Ascending aorta (tissue), 2 donors: ENCODE measurements at places on chromosomes 13 and 19.
A peak's percentile ranks its signal among the peaks of the same experiment; 100 is the strongest.

DNA sequence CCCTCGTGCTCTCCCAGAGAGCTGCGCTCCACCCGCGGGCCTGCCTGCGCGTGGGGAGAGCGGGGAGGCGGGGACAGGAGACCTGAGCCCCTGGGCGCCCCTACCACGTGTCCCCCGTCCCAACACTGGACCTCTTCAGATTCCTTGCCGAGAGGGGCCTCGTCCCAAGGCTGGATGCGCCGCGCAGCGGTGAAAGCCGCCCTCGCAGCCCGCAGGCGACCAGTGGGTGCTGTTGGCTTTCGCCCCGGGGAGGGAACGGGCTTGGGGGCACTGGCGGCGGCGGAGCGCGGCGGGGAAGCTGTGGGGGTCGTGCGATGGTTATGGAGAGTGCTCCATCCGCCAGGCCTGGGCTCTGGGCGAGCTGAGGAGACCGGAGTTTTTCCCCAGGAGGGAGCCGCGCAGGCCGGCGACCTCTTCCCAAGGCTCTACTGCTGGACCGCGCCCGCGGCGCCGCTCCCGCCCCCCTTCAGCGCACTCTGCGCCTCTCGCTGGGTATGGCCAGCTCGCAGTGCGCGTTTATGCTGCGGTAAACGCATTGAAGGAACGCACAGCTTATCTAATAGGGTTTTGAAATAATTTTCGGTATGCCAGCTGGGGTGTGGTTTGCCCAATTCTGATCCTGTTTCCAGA, 17.2 kb upstream of the RNF17 start:
- no peak for DNase-seq

DNA sequence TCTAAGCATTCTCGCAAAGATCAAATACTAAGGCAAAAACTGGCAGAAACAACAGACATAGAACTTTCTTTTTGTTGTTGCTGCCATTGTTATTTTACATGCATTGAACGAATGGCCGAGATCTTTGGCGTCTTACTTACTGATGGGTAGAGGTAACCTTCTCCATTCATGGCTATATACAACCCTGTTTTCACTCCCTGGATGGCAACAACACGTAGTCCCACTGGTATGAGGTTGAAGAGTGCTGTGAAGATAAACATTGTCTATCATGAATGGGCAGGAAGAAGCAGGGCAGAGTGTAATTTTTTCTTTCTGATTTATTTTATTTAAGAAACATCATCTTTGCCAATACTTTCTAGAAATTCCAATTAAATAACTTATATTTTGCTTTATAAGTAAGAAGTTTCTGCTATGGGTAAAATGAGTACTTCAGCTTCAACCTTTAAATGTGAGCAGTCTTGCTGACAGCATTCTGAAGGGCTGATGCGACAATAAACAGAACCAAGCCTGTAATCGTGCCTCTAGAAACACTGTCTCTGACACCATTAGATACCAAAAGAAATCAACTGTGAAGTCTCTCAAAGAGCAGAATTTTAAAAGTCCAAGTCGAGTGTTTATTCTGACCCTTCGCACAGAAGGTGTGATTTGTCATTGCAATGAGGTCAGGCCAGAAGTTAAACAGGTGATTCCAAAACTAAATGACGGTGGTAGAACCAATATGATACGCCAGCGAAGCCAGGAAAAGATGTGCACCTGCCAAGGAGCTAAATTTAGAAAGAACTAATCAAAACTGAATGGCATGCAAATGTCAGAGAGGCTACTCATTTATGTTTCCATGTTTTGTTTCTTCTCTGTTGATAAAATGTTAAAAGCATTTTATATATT, 416.4 kb downstream of the ITGBL1 start:
- no peak for DNase-seq

DNA sequence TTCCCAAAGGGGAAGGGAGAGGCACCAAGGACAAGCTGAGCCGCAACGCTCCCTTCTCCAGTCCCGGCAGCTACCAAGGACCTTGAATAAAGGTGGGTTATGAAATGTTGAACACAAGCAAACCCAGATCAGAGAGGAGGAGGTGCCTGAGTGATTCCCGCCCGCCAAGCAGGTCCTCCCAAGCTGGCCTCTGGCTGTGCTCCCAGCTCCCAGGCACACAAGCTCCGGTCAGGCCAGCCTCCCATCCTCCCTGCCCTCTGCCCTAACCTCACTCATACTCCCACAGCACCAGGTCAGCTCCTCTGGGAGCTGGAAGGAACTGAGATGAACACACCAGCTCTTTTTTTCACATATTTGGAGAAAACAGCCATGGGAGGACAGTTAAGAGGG, 3.7 kb downstream of the NAPA start:
- no peak for DNase-seq

DNA sequence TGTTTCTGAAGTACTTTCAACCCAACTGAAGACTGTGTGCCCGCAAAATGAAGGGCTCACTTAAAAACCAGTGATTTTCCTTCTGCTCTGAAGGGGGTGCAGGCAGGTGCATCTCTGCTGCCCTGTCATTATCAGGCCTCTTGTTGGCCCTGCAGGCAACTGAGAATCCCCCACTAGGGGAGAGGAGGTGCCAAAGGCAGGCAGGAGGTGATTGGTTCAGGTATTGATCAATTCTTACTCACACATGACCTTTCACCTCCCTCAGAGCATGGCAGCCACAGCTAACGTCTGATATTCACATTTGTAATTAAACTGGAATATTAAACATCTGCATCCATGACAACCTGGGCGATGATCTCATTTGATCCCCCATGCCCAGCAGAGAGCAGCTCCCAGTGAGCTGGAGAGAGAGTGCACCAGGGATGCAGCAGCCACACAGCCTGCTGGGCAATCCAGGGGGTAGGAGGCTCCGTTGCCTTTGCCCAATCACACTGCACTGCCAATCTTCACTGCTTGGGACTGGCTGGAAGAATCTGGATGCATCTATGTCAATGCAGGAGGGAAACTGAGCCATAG, 267.9 kb upstream of the TSHZ3 start:
- DNase-seq: no peak

- no peak for DNase-seq
These were observed 39.5 kb downstream of the NOTCH3 start for GRCh38 chr19:15161028-15161984.

GRCh38 chr19:39411081-39411831, 1.2 kb upstream of the PLEKHG2 start:
- peak; percentile 93 for DNase-seq

GRCh38 chr13:33971562-33971819, 153.5 kb downstream of the RFC3 start:
- no peak for DNase-seq

DNA sequence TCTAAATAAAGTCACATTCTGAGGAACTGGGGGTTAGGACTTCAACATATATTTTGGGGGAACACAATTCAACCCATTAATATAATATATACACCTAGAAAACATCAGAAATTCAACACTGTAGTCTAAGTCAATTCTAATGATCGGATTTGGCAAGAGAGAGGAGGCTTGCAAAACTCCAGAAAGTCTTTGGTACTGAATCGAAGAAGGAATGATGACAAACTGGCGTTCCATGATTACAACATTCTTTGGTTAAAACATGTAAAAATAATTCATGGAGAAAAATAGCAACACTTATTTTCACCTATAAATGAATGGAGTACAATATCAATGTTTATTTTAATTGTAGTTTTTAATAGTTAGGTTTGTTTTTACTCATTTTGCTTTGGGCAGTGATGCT, 62.4 kb downstream of the MBNL2 start:
- DNase-seq: no peak

GRCh38 chr13:98175043-98175442, 2.0 kb downstream of the RNF113B start:
- DNase-seq: no peak
